Natural killer cell (primary cell): ENCODE measurements at places on chromosomes 2 and 18. TPM values are rescaled to one million over a fixed set of nuclear protein-coding genes. Genes with fewer than 3 reads are reported as not detected.

GRCh38 chr18:48018851-48019250, 88.4 kb upstream of the SMAD2 start:
- DNase-seq, result no peak

DNA sequence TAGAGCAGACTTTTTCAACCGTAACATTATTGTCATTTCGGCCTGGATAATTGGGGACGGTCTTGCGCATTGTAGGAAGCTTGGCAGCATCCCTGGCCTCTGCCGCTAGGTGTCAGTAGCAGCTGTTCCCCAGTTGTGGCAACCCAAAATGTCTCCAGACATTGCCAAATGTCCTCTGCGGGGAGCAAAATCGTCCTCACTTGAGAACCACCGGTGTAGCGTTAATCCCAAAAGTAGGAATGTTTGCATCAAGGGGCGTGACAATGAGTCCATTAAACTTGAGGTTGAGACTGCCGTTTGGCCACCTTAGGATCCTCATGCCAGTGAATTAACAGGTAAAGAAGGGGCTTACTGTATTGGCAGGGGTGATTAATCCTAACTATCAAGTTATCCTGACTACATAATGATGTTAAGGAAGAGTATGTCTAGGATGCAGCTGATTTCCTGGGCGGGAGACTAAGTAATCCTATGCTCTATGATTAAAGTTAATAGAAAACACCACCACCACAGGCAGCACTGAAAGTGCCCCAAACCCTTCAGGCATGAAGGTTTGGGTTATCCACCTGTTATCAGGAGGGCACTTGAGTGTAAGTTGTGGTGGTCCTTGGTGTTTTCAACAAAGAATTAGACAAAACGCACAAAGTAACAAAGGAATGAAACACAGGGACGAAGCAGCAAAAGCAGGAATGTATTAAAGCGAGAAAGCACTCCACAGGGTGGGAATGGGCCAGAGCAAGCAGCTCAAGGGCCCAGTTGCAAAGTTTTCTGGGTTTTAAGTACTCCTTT, 4.9 kb upstream of the ZC3H8 start:
- DNase-seq, result peak; percentile 92

DNA sequence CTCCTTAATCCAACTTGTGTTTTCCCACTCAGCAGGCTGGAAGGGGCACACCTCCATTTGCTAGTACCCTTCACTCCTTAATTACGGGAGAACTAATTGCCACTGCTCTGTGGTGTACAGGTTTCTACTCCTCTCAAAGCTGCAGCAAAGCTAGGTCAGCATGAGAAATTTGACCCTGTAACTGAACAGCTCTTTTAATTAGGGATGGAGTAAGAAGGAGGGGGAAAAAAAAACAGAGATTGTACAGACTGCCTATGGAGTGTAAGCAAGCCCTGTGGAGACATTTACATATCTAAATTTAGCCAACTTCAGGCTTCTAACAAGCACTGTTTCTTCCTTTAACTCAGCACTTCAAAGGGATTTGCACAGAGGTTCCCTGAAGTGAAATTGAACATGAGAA, 629.7 kb upstream of the SETBP1 start:
- no peak for DNase-seq

Gene DTNA
- not detected for total RNA-seq

Gene HOXD10
- not detected for total RNA-seq

GRCh38 chr18:9433671-9434121, 41.6 kb upstream of the RALBP1 start:
- no peak for DNase-seq
